ENCODE measurements at places on chromosomes 7 and 10. TPM values are rescaled to one million over a fixed set of nuclear protein-coding genes. Genes with fewer than 3 reads are reported as not detected.

The FGF8 gene
- polyA plus RNA-seq, result 0.36 TPM

The CDK14 gene
- 19.5 TPM for polyA plus RNA-seq

The C10orf71 gene
- 41.8 TPM for polyA plus RNA-seq

The TLX1 gene
- polyA plus RNA-seq, result not detected

GRCh38 chr10:25933653-25934608, at the start of gene MYO3A:
Gene MYO3A (plus strand): TSS chr10:25934229. CDS start chr10:25952111, 17,882 bp downstream.
- DNase-seq, result peak; percentile 19

- no peak for DNase-seq
Observed at GRCh38 chr7:98119256-98119918, 12.7 kb downstream of the LMTK2 start.

- DNase-seq, result no peak
Observed at GRCh38 chr10:89651205-89651915, 6.3 kb upstream of the PANK1 start.

GRCh38 chr7:42406358-42406757, 169.3 kb upstream of the GLI3 start:
- no peak for DNase-seq

GRCh38 chr10:100282907-100283306, 3.6 kb downstream of the BLOC1S2 start:
- no peak for DNase-seq

DNA sequence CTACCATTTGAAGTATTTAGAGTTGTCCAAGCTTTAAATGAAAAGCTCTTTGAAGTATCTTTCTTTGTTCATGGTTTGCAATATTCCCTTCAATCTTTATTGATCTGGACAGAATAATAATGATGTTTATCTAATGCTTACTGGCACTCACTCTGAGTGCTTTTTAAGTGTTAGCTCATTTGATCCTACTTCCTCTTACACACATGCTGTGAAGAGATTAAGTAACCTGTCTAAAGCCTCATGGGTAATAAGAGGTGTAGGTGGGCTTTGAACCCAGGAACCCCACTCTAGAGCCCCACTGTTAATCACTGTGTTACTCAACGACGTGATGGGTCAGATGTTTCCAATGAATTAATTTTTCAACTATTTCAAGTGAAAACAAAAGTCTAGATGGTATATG, 31.1 kb upstream of the ADD3 start:
- no peak for DNase-seq

DNA sequence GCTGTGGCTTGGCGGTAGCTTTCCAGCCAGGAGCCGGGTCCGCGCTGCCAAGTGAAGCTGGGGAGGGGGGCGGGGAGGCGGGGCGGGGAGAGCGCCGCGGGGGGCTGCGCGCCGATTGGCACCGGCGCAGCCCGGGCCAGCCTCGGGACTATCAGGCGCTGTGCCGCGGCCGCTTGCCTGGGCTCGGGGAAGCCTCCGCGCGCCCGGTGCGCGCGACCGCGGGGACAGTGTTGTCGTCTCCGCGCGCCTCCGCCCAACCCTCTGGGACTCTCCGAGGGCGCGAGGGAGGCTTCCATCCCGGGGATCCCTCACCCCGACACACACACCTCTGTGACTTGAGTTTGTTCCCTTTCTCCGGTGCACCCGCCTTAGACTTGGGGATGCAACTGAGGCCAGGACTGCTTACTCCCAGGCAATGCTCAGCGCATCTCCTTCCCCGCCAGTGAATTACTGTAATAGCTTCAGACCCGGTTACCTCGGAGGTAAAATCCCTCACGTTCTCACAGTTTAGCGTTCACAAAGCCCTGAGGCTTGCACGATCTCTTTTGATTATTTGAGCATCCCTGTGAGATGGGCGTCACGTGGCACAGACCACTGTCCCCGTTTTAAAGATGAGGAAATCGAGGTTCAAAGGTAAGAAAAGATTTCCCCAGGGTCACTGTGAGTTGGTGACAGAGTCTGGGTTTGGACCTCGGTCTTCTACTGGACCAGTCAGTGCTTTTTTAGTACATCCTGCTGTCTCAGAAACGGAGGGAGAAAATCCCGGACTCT, at the start of gene NKX1-2:
Gene NKX1-2 (minus strand): TSS at position 24 of the 771 bp plus-strand sequence. CDS start 92 bp downstream, outside the sequence.
- no peak for DNase-seq

DNA sequence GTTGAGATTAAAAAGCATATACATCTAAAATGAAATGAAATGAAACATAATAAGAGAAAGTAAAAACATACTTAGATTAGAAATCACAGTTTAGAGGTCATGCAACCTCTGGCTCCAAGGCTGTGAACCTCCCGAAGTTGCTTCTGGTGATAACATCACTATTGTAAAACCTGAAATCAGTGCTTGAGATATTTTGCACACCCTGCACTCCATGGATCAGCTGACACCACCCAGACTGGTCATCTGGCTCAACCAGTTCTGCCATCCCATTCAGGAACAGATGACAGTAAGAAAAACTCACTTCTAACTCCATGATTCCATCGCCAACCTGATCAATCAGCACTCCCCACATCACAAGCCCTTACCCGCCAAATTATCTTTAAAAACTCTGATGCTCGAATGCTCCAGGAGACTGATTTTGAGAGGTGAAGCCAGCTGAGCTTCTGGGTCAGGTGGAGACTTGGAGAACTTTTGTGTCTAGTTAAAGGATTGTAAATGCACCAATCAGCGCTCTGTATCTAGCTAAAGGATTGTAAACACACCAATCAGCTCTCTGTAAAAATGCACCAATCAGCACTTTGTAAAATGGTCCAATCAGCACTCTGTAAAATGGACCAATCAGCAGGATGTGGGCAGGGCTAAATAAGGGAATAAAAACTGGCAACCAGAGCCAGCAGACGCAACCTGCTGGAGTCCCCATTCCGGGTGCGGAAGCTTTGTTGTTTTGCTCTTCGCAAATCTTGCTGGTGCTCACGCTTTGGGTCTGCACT, 162.6 kb upstream of the MAGI2 start:
- no peak for DNase-seq

DNA sequence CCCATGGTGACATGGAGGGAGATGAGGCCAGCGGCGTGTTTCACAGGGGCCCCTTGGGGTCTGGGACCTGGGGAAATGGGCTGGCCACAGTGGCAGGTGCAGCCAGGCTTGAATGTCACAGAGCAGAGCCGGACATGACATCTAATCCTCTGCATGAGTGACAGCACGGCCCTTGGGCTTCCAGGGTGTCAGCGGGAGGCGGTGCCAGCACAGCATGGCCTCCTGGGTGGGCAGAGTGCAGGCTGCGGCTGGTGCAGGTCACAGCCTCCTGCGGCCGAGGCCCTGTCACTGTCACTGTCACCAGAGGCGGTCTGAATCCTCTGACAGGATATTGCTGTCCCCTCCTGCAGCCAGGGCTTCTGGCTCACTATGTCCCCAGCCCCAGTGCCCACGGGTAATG, 18.2 kb downstream of the BHLHA15 start:
- DNase-seq, result no peak

GRCh38 chr7:44110719-44111635, 6.8 kb downstream of the AEBP1 start:
- no peak for DNase-seq

GRCh38 chr7:22563032-22563501, 63.1 kb upstream of the STEAP1B start:
- DNase-seq, result no peak

- no peak for DNase-seq
Observed at GRCh38 chr10:69080226-69080625, 7.7 kb upstream of the SRGN start.

GRCh38 chr7:120028636-120029035, 244.3 kb upstream of the KCND2 start:
- no peak for DNase-seq

GRCh38 chr7:98238076-98238475, 14.0 kb downstream of the TECPR1 start:
- no peak for DNase-seq

GRCh38 chr10:73810358-73810734, 1.1 kb downstream of the NDST2 start:
- DNase-seq, result no peak

- DNase-seq, result no peak
Observed at GRCh38 chr7:123867225-123867624, 22.3 kb downstream of the HYAL4 start.

GRCh38 chr7:155130493-155130892, 60.4 kb downstream of the HTR5A start:
- DNase-seq, result no peak

Measured in hindlimb muscle (tissue), 1 donor.